ENCODE measurements at places on chromosomes 3 and 15.

DNA sequence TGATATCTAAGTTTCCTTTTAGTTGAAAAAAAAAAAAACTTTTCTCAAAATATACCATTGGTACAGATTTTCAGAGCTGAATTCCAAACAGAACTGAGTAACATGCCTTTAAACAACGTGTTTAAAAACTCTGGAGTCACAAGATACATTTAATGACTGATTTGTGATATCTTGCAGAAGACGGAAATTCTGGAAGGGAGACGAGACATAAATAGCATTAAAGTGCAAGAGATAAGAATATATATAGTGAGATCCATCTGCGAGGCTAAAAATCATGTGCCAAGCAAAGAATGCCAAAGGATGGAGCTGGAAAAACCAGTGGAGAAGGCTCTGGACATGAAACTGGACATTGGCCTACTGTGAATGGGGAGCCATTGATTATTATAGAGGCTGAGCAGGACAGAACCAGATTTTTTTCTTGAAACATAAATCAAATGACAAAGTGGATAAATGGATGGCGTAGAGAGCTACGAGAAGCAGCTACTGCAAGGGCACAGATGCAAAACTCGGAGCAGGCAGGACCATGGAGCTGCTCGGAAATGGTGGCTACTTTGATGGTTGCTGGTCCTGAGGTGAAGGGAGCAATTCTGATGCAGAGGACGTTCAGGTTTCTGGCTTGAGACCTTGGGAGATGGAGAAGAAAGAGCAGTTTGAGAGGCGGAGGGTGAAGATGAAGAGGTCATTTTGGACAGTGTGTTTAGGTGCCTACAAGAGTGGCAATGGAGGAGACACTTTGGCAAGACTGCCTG lies 88.8 kb downstream of the CPN2 start:
- no peak for DNase-seq

DNA sequence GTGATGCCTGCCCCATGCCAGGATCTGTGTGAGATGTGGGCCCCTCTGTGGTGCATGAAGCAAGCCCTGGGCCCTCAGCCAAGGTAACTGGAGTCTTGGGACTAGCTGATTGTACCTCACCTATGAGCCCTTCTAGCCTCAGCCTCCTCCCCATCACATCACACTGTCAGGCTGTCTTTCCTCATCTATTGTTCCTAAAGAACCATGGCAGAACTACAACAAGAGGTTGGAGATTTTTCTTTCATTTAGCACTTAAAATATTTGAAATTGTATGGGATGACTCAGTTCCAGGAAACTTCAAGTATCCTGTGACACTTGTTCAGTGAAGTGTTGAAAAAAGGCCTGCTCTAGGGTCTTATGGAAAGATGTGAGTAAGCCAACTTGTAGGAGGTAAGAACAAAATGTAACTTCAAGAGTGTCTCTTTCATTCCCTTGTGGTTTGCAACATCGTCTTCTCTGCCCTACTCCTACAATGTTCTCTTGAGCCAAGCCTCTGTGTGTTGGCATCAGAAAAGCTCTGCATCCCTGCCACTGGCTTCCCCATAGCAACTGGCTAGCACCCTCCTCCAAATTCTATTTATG lies 58.7 kb upstream of the TIPARP start:
- DNase-seq, result no peak

DNA sequence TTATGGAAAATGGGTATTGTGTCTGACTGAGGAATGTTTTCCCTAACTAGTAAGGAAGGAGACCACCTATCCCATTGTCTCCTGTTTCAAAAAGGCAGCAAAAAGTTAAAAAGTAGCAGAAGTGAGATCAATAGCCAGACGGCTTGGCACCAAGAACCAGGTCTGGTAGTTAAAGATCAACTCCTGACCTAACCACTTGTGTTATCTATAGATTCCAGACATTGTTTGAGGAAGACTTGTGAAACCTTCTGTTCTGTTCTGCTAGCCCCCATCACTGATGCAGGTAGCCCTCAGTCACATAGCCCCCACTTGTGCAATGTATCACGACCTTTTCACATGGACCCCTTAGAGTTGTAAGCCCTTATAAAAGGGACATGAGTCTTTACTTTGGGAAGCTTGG lies 46.3 kb upstream of the C2CD4B start:
- no peak for DNase-seq

DNA sequence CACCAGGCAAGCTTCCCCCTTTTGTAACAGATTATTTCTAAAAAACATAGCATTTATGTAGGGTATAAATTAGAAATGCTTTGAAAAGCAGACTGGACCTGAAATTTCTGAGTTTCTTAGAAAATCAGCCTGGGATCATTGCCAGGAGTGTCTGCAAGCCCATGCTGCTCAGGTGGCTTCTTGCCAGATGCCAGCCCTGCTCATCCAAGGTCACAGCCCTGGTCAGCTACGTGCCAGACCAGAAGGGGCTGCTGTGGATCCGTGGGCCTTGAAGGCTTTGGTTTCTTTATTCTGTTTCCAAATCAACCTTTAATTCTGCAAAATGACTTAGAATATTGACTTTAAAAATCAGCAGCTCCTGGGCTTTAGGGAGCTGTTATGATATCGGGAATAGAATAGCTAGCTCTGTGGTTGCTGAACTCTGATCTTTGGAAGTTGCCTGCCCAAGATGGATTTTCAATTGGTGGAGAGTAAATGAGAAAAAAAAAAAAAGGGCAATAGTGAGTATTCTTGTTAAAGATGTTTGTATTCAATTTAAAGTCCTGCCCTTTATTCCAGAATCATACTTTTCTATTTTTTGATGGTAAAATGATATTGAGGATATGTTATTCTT lies 370.1 kb upstream of the ONECUT1 start:
- DNase-seq, result no peak

Data from stimulated activated CD4-positive, alpha-beta T cell treated with anti-CD3 and anti-CD28 coated beads, Interleukin-12 subunit alpha, Interleukin-12 subunit beta, amount 100 ng/mL, for 48 hours (primary cell).